Renal cortex interstitium (tissue), 15 donors: ENCODE measurements at places on chromosomes 2 and 18.
A peak's percentile ranks its signal among the peaks of the same experiment; 100 is the strongest.

- DNase-seq = peak; percentile 79
Observed at GRCh38 chr2:30230497-30231211, 680 bp upstream of the LBH start.

DNA sequence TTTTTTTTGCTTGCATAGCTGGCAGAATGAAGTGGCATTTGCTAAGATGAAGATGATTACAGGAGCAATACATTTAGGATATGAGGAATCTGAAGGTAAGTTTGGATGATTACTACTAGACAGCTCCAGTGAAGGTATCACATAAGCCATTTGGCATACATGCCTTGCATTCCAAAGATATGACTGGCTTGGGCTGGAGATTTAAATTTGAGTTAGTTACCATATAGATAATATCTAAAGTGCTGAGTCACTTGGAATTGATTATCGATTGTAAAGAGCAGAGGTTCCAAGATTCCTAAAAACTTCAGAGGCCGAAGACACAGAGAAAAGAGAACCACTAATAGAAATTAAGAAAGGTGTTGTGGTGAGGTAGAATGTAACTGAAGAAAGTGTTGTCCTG, 1026.4 kb downstream of the DSC3 start:
- no peak for DNase-seq

DNA sequence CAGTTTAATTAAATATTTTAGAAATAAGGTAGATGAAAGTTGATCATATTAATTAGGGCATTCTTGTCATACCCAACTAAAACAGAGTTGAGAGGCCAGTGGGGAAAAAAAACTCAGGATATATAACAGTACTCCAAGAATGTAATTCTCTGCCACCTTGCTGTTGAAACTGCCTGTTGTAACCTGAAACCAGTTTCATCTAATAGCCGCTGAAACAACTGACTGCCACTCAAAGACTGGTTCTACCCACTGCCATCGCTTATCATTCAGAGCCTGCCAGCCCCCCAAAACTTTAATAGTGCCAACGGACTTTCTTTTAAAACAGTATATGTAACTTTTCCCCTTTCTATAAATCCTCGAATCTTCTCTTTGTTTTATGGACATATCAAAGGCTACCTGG, 37.7 kb upstream of the FSIP2 start:
- no peak for DNase-seq

DNA sequence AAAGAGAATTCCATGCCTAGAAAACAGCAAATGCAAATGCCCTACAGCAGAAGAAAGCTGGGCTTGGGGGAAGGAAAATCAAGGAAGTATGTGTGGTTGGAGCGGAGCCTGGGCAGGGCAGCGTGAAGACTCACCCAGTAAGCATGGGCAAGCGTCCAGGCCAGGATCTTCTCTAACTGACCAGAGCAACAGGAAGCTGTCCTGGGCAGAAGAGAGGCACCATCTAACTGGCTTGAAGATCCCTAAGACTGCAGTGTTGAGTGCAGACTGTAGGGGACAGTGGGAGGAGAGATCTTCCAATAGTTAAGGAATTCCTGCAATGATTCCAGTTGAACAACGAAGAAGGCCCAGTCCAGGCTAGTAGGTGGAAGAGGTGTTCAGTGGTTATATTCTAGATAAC, 57.9 kb downstream of the NXPH2 start:
- no peak for DNase-seq

- no peak for DNase-seq
Observed at GRCh38 chr2:23454501-23455120, 69.6 kb downstream of the KLHL29 start.

DNA sequence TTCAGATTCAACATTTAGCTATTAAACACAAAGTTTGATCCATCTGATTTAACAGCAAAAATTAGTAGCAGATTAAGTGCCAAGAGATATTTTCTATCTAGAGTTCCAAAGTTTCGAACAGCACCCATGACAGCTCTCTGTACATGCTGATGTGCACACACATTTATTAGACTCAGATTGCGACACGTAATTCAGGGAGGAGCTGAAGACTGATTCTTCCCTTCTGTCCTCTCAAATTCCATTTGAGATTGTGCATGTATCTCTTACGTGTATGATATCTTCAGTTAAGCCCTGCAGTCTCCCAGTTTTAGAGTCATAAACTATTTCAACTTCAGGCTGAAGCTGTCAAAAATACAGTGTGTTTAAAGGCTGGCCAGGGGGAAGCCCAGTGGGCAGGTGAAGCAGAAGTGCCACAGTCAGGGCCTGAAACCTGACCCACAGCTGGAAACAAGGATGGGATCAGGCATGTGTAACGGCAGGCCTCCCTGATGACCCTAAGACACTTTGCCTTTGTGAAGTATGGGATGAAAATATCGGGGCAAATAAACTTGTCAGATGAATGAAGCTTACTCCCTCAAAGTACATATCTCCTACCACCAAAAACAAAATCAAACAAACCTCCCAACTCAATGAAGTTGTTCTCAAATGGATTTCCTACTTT, 30.6 kb downstream of the CYB5A start:
- no peak for DNase-seq

- no peak for DNase-seq
Observed at GRCh38 chr2:29578084-29578598, 343.2 kb downstream of the ALK start.

GRCh38 chr18:8341481-8342230, 267.6 kb upstream of the RAB12 start:
- no peak for DNase-seq

DNA sequence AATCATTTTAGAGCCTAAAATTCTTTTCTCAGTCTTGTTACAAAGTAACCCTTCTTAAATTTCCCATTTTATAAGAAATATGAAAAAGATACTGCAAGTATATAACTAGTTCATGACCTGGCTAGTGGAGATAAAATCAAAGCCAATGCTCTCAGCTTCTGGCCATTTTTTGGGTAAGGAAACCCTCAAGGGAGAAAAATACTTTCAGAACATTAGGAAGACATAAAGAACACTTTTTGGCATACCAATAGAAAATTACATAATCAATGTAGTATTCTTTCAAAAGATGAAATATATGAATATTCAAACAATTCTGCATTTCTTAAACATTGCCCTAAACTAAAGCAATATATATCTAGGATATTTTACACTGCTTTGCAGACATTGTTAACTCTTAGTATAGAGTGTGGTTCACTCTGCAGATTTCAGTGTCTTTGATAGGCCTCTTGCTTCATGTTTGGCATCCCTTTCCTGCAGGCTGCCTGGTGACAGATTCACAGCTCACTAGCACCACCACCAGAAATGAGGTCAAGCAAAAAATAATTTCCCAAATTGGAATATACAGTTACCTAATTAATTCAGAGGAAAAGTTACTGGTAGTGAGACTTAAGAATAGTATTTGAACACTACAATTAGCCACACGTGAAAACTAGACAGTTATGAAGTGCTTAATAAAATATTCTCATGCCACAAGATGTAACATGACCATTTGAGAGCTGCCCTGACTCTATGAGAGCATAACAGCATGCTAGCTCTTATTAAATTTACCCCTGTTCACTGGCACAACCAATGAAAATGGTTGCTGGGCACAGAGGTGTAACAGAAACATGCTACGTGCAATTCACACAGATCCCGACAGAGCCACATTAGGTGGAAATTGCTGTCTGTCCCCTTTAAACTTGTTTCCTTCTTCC, 36.0 kb downstream of the PAIP2B start:
- DNase-seq = no peak

DNA sequence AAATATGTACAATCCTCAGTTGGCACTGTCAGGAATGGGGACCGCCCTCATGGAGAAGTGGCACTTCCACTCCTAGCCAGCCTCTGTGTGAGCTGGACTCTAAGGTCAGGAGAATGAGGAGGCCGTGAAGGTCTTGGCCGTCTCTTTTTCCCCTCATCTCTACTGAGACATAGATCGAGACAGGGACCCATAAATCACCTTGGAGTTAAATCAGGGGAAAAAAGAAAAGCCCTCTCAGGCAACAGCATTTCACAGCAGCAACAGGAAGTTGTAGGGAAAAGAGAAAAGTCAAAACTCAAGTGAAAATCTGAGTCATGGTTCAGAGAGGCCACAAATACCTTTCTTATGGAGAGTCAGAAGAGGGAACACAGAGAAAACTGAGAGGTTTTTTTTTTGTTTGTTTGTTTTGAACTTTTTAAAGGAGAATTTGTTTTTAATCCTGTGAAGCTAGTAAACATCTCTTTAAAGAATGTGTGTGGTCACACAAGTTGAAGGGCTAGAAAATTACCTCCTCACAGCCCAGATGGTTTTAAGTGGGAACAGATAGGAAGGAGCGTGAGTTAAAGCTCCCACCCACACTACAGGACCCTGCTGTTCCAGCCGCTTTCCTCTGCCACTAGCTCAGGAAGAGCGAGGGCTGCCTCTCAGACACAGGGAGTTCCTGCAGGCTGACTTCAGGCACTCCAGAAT, 30.6 kb upstream of the CYP1B1 start:
- DNase-seq = no peak

- DNase-seq = no peak
Observed at GRCh38 chr18:3914109-3914508, 464.1 kb downstream of the TGIF1 start.

DNA sequence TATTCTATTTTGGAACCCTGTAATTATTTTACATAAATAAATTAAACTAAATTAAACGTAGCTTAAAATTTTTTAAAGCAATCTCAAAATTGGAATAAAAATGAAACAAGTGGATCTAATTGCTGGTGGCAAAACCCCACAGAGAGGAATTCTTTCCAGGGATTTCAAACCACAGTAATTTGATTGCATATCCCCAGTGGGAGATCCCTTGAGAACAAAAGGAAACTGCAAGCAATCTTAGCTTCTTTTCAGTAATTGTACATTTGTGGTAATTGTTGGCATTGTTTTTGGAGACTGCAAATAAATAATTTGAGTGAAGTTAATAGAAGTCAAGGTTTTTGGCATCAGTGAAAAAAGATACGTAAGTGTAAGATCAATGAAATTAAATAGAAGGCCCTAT, 58.7 kb upstream of the MYCN start:
- no peak for DNase-seq

DNA sequence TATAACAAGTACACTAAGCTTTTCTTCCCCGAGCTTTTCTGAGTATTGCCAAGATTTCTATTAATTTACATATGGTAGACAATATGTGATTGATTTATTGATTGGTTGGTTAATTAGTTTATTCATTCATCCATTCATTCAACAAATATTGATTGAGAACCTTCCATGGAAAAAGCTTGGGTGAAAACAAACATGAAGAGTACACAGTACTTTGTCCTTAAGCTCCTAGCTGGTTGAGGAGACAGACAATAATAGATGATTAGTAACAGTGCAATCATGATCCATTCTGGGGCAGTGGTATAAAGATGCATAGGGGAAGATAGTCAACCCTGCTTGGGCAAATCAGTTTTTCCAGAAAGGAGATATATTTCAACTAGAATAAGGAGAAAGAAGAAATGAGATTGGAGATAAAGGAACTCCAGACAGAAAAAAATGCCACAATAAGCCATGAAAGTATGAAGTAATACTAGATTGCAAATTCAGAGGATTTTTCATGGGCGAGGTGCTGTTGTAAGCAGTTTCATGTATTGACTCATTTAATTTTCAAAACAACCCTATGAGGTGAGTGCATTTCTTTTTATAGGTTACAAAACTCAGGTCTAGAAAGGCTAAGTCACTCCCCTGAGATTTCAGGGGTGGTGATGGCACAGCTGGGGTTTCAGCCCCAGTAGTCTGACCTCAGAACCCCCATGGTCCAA, 129.5 kb downstream of the RND3 start:
- no peak for DNase-seq

DNA sequence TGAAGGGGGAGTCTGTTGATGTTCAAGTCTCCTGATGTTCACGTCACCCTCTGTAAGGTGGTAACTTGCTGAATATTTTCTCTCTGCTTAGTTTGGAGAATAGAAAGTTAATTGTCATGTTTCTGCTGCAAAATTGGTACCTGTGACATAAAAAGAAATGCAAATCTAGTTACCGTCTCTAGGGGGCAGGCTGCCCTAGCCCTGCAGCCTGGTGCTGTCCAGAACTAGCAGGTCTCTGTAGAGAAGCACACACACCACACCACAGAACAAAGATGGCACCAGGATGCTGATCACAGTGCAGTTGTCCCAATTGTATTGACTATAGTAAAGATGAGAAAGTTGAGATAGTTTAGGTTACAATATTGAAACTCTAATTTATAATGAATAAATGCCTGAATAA, 47.0 kb downstream of the SLC9A4 start:
- no peak for DNase-seq
